ENCODE measurements at places on chromosomes 7 and 10.

DNA sequence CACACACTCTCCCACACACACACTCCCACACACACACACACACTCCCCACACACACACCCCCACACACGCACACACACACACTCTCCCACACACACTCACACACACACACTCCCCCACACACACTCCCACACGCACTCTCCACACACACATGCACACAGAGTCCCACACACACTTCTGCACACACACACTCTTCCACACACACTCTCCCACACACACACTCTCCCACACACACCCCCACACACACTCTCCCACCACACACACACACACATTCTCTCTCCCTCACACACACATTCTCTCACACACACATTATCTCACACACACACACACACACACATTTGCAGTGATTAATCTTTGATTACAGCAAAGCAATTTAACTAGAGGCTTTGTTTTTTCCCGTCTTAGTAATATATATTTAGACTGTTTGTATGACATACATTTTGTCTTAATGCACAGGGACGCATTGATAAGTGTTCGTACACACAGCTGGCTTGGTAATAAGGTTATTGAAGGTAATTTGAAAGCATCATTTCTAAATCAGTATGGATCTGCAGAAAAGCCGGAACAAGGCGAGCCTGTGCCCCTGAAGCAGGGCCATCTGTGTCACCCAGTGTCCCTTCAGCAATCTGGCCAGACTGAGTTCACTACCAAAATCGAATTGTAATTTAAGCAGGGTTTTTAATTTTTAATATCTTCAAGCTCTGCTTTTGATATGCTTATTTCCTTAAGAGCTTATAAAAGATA is 69.9 kb upstream of the SH2B2 start:
- no peak for DNase-seq

DNA sequence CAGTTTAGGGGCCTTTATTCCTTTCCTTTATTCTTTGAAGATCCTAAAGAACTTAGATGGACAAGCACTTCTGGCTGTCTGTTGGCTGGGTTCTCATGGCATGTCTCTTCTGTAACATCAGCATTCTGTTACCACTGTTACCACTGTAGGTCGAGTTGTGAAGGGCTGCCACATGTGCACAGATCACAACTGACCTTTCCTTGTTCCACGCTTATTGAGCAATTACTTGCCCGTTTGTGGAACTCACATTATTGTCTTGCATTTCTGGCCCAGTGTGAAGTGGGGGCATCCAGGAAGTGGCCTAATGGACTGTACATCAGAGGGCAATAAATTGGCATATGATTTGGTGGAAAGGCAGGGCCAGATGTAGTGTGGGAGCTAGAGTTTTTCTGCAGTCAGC is 23.7 kb downstream of the GBF1 start:
- no peak for DNase-seq

DNA sequence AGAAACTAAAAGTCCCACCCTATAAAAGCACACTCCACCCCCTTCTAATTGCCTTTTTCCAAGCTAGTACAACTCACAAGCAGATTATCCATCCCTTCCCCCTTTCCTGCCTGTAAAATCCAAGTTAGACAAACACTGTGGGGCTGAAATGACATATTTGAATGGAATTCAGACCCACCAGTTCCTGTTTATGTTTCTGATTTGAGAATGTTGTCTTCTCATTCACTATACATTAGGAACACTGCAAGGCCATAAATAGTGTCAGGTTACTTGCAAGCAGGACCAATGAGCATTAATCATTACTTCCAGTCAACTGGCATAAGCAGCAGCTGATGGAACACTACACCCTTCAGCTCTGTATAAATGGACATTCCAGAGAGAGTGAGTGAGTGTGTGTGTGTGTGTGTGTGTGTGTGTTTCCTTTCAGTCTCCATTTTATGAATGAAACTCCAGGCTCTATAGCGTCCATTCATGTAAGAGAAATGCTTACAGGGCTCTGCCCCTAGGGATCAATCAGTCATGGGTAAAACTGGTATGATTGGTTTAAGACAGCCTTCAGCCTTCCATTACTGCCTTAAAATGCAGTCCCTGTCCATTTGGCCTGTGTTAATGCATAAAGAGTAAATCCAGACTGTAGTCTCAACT is 69.3 kb downstream of the ETV1 start:
- DNase-seq = peak; percentile 100

- peak; percentile 75 for DNase-seq
Observed at GRCh38 chr10:103197174-103197573, 4.1 kb upstream of the NT5C2 start.
